Cardiac ventricle fibroblast (primary cell): ENCODE measurements at places on chromosomes 11 and 22. TPM values are rescaled to one million over a fixed set of nuclear protein-coding genes. Genes with fewer than 3 reads are reported as not detected.

MMP13 gene
- total RNA-seq, result not detected in 2 replicates

PKDREJ gene
- total RNA-seq, result 0.05 and 0.06 TPM in 2 replicates

SLC17A6 gene
- not detected in 2 replicates for total RNA-seq

GAL3ST3 gene
- total RNA-seq, result not detected in 2 replicates

APLNR gene
- 2.1 and 3.9 TPM in 2 replicates for total RNA-seq

PGGHG gene
- 7.7 and 11.5 TPM in 2 replicates for total RNA-seq

LMNTD2 gene
- total RNA-seq, result 0.44 and 1.7 TPM in 2 replicates

OR8D4 gene
- total RNA-seq, result not detected in 2 replicates

OR2AG2 gene
- total RNA-seq, result not detected in 2 replicates

AP5B1 gene
- 11.8 and 12.2 TPM in 2 replicates for total RNA-seq

IPO7 gene
- 58.9 and 61.8 TPM in 2 replicates for total RNA-seq

ZNHIT2 gene
- total RNA-seq, result 13.9 and 14.3 TPM in 2 replicates

ATL3 gene
- total RNA-seq, result 62.7 and 71.4 TPM in 2 replicates

TECTA gene
- total RNA-seq, result 0.31 and 3.1 TPM in 2 replicates

TSGA10IP gene
- not detected in 2 replicates for total RNA-seq

GUCY1A2 gene
- 0.25 and 0.64 TPM in 2 replicates for total RNA-seq

MYEOV gene
- not detected in 2 replicates for total RNA-seq

AMPD3 gene
- 0.44 and 1.9 TPM in 2 replicates for total RNA-seq

CDK2AP2 gene
- 29.5 and 35.6 TPM in 2 replicates for total RNA-seq

GSTT2 gene
- not detected in 2 replicates for total RNA-seq

KIAA0930 gene
- 25.5 and 26.4 TPM in 2 replicates for total RNA-seq

MS4A3 gene
- not detected in 2 replicates for total RNA-seq

MMP1 gene
- 14.8 and 15.3 TPM in 2 replicates for total RNA-seq

CARD18 gene
- total RNA-seq, result not detected in 2 replicates

PANX2 gene
- total RNA-seq, result 2.6 and 2.7 TPM in 2 replicates

ROBO4 gene
- 3.9 and 11.8 TPM in 2 replicates for total RNA-seq

PDE2A gene
- total RNA-seq, result 3.6 and 4.3 TPM in 2 replicates

WDR74 gene
- 24.5 and 29.2 TPM in 2 replicates for total RNA-seq

POU2F3 gene
- total RNA-seq, result not detected in 2 replicates

MUC2 gene
- total RNA-seq, result not detected in 2 replicates

KRTAP5-3 gene
- not detected in 2 replicates for total RNA-seq

GPHA2 gene
- total RNA-seq, result not detected in 2 replicates

KRTAP5-11 gene
- not detected in 2 replicates for total RNA-seq
